EL (cell line): ENCODE measurements at places on chromosomes 13 and 19.
A peak's percentile ranks its signal among the peaks of the same experiment; 100 is the strongest.

DNA sequence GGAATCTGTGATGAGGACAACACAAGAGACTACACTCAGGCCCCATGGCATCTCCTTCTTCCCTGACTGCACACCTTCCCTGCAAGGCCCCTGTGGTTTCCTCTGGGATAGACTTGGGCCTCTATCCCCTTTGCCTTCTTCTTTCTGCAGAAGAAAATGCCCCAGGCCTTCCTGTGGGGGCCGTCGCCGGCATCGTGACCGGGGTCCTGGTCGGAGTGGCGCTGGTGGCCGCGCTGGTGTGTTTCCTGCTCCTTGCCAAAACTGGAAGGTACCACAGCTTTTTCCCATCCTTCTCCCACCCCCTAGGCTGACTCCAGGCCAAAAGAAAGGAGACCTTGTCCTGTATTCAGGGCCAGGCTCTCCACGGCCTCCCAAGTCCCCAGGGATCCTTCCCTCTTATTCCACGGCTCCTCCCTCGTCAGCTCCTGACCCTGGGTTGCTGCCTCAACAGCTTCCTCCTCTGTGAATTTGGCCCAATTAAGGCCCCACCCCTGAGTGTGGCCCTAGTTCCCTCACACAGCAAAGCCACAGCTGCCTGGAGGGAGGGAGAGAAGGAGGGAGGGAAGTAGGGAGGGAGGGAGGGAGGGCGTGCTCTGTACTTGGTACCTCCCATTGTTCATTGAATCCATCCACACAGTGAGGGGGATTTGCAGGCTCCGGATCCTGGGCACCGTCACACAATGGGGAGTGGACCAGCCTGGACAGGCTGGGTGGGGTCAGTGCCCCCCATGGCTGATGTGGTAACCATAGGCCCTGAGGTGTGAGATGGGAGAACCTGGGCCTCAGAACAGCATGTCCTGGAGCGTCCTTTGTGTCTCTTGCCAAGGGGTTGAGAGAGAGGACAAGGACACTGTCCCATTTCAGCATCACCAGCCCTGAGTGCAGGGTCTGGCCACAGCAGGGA lies 12.5 kb downstream of the CEACAM3 start:
- DNase-seq = no peak

DNA sequence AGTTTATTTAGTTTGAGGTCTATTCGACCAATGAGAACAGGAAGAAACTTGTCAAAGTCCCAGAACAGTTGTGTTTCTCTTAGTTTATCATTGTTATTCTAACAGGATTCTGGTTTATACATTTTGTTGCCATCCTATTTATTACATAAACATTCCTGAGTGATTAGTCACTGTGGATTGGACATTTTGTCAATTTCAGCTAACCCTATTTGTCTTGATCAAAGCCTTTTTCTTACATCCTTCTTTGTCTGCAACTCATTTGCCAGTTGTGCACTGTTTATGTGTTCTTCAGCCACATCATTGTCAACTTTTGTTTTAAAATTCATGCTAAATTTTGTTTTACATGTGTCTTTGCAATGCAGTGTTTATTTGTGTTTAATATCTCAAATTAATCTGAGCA lies 886.0 kb upstream of the SLC10A2 start:
- DNase-seq = no peak

DNA sequence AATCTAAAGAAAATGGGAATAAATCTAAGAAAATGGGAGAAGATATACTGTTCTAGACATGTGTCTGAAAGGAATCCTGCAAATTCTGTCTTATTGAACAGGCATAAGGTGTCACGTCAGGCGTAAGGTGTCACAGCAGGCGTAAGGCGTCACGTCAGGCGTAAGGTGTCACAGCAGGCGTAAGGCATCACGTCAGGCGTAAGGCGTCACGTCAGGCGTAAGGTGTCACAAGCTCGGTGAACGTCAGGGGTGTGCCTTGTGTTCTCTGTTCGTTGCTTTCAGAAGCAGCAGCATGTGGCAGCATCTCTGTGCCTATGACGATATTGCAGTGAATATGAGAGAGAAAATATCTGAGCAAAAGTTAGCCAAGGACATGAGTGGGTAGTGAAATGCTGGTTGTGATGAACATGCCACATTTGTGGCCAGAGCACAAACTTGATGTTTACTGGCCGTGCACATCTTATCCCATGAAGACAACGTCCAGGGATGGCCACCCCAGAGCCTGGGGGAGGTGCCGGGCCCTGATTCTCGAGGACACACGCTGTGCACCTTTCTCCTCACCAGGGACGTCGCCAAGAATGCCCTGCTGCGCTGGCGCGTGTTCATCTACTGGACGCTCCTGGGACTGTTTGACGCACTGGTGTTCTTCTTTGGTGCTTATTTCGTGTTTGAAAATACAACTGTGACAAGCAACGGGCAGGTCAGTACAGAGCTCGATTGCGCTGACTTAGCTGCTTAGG lies 107.0 kb upstream of the MCF2L start:
- no peak for DNase-seq

DNA sequence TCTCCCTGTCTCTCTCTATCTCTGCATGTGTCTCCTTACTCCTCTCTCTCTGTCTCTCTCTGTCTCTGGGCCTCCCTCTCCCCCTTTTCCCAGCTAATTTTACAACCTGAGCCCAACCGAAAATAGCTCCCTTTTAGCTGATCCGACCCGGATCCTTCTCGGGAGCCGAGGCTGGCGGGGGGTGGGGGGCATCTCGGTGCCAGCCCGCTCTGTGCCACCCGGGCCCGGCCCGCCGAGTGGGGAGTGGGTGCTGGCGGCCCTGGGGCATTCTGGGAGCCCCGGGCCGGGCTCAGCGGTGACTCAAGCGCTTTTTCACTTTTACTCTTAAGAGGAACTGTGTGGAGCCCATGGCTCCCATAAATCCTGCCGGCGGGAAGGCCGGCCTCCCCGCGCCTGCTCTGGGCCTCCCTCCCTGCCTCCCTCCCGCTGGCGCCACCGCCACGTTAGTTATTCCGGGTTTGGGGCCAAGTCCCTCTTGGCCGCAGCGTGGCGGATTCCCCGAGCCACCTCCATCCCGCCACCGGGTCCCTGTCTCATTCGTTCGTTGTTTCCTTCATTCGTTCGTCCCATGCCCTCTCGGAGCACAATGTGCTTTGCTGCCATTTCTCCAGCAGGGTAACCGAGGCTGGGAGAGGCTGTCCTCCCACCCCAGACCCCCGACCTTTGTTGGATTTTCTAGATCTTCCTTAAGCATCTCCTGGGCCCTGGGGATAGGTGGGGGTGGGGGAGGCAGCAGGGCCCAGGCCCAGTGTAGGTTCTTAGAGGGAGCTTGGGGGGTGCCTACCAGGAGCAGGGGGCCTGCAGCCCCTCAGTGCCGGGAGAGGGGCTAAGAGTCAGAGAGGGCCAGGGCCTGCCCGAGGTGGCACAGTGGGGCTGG lies 3.2 kb downstream of the NFIC start:
- peak; percentile 76 for DNase-seq

GRCh38 chr13:46961719-46962118 lies 64.9 kb upstream of the HTR2A start:
- DNase-seq = peak; percentile 79

DNA sequence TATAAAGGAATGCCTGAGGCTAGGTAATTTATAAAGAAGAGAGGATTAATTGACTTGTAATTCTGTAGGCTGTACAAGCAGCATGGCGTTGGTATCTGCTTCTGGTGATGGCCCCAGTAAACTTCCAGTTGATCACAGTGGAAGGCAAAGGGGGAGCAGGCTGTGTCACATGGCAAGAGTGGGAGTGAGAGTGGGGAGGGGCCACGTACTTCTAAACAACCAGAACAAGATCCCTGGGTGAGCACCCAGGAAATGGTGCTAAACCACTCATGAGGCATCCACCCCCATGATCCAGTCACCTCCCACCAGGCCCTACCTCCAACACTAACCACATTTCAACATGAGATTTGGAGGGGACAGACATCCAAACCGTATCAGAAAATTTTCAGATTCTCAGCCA lies 3.0 kb upstream of the RNF113B start:
- peak; percentile 37 for DNase-seq

GRCh38 chr13:43783820-43784219 lies 3.0 kb downstream of the ENOX1 start:
- DNase-seq = peak; percentile 26

GRCh38 chr19:48953141-48953540 lies 1.5 kb upstream of the BAX start:
- no peak for DNase-seq

- DNase-seq = no peak
Measured at GRCh38 chr19:7853770-7854128, 20.4 kb downstream of the PRR36 start.

DNA sequence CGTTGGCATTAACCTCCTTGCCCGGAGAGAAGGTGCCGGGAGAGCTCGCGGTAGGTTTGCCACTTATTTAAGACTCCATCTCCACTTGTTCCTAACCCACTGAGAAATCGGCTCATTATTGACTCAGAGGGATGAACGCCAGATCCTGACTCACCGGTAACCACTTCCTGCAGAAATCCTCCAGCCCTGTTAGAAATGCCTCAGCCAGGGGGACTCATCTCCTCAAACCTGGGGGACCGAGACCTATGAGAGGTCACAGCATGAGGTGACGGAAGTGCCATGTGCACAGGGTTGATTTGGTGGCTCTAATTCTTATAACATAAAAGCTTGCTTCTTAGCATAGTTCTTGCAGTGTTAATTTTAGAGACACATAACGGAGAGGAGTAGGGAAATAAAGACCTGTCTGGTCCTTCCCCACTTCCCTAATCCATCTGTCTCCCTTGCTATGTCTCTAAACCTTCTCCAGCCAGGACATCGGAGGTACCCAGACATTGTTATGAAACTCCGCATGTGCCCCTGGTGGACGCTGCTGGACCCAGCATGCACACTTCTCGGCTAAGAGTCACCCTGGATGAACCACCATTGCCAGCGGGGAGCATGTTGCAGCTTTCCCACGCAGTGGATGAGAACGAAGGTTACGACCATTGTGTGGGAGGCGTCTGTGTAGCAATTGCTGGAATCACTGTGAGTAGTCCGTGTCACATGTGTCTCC lies 158.9 kb downstream of the EFNB2 start:
- DNase-seq = peak; percentile 96

DNA sequence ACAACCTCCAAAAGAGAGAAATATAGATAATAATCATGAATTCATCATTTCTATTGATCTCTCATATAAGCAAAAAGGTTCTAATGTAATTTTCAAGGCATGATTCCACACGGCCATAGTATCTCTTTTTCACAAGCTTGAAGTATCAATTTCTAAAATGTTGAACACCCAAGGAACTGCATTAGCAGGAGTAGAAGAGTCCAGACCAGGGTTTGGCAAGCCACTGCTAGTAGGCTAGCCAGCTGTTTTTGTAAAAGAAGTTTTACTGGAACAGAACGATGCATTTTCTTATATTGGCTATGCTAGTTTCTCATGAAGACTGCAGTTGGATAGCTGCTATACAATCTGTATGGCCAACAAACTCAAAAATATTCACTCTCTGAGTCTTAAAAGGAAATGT lies 481.5 kb upstream of the MIR17HG start:
- no peak for DNase-seq

DNA sequence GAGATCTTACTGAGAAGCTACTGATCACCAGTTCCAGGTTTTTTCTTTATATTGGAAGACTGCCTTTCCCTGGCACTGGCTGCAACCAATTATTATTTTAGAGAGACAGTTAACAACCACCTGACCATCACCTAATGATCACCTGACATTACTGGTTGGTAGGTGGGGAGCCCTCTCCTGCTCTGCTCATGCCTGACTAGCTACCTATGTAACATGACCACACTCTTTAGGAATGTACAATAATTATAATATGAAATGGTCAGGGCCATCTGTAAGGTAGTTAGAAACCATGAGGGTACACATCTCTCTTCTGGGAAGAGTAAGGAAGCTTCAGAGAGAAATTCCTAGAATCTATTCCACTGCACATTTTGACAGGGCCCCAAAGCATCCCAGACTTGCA lies 59.0 kb upstream of the SCEL start:
- no peak for DNase-seq

GRCh38 chr13:20489185-20489820 lies 36.4 kb downstream of the CRYL1 start:
- no peak for DNase-seq

GRCh38 chr19:48968179-48968661 lies 3.1 kb downstream of the FTL start:
- peak; percentile 40 for DNase-seq

DNA sequence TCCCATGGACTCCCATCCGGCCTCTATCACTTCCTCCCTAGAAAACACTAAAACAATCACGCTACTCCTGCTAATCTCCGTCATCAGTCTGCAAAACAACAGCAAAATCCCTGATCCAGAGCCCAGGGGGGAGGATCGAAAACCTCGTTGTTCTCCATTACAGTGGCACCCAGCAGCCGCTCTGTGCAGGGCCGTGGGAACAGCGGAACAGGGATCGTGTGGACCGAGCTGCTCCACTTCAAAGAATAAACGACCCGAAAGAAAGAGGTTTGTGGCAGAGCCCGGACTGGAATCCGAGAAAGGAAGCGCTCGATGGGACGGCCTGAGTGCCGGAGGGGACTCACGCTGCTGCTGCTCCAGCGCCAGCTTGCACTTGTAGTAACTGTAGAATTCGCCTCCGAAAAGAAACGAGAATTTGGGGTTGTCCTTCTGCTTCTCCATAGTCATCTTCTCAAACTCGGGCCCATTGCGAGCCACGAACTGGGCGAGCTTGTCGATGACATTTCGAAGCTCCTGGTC lies 652 bp downstream of the CHERP start:
- DNase-seq = peak; percentile 13

- no peak for DNase-seq
Measured at GRCh38 chr13:105552078-105552477, 983.4 kb downstream of the EFNB2 start.

DNA sequence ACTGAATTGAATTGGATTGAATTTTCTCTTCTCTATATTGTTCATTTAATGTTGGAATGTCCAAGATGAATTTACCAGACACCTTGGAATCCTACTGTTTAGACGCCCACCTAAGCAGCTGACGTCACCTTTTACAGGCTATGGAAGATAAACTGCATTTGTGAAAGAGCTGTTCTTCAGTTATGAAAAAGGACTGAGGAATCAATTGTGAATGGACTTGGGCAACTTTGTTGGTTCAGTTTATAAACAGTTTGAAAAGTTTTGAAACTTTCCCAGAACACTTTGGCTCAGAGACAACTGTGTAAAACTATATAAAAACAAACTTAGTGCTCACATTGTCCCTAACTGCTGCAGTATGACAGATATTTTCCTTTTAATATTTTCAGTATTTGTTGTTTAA lies 590.8 kb upstream of the SPRY2 start:
- no peak for DNase-seq

DNA sequence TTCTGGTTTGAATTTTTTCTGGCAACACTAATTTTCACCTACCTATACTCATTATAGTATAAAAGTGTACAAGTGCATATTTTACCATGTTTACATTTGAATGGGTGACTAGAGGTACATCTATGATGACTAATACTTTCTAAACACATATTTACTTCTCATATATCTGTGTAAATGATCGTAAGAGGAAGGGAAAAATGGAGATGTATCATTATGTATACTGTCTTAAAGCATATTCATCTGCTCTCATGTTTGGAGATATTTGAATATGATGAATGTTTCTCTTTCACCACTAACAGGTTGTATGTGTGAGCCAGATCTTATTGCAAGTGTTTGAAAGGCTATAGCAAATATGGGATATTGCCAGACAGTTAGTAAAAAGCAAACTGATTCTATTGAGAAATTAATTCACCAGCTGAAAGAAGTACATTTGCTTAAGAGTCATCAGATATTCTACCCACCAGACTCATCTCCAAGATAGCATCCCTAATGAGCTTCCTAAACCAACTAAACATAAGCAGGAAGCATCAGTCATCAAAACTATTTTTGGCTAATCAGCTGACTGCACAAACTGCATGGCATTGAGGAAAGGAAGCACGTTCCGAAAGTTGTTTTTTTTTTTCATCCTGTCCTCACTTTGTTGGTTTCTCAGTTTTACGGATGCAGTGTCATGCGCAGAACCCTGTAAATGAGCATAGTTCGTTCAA lies 738.2 kb downstream of the GPC5 start:
- DNase-seq = no peak
